Hippocampal formation (tissue), 2 donors: ENCODE measurements at places on chromosomes 6 and 20.

GRCh38 chr6:21099338-21100314 lies 493.9 kb upstream of the SOX4 start:
- DNase-seq: no peak

GRCh38 chr6:33923857-33924514 lies 120.2 kb upstream of the MLN start:
- no peak for DNase-seq

GRCh38 chr6:150761771-150762170 lies 103.7 kb upstream of the MTHFD1L start:
- DNase-seq: no peak

DNA sequence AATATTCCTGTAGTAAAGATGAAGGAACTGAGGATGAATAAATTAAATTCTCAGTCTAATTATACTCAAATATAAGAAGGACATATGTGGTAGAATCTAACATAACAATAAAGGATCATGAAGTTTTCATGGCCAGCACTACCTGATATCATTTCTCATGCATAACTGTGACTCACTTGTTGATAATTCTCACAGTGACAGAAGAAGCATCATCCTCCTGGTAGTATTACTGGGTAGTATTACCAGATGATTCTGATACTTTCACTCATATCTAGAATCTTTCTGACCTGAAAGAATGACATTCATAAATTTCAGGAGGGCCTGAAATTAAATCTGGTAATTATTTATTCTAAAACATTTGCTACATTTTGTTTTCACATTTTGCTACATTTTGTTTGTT lies 1375.0 kb downstream of the EPHA7 start:
- DNase-seq: no peak
